ENCODE measurements at places on chromosomes 12 and 14.

DNA sequence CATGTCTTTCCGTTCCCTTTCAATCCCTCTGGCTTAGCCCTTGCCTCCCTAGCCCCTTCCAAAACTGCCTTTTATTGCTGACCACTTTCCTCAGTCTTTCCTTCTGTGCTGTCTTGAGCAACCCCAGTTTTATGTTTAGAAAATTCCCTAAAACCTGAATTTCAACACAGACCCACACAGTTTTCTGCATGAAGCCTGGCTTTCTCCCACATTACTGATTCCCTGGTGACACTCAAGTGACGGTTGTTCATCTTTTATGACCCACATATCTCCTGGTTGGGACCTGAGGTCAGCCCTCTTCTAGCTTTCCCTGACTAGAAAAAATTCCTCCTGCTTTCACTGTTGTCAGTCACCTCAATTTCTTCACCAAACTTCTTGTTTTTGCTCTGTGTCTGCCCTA lies 21.0 kb downstream of the FGD4 start:
- DNase-seq = no peak

- DNase-seq = no peak
These were observed 806.9 kb downstream of the GALC start for GRCh38 chr14:87185961-87186560.

- DNase-seq = no peak
These were observed 492.1 kb upstream of the TMEM132C start for GRCh38 chr12:127774828-127775227.

GRCh38 chr12:2835691-2836403 lies 1.0 kb upstream of the NRIP2 start:
- no peak for DNase-seq

DNA sequence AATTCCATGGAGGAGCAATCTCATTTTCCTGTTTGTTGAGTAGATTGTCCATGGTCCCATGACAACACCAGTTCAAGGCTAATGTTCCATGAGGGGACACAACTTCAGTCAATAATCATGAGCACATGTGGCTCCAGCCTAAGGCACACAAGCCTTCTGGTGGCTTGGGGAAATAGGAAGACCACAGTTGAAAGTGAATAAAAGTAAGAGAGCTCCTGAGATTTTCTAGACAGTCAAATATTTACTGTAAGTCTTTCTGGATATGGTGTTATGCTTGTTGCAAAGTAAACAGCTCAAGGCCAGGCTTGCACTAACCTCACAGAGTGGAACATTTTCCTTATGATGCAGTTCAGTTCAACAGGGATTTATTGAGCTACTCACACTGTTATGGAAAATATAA lies 206.9 kb upstream of the SLC38A2 start:
- no peak for DNase-seq

Measured in right hindlimb (tissue), 1 donor.